ENCODE measurements at places on chromosomes 11 and 22.

DNA sequence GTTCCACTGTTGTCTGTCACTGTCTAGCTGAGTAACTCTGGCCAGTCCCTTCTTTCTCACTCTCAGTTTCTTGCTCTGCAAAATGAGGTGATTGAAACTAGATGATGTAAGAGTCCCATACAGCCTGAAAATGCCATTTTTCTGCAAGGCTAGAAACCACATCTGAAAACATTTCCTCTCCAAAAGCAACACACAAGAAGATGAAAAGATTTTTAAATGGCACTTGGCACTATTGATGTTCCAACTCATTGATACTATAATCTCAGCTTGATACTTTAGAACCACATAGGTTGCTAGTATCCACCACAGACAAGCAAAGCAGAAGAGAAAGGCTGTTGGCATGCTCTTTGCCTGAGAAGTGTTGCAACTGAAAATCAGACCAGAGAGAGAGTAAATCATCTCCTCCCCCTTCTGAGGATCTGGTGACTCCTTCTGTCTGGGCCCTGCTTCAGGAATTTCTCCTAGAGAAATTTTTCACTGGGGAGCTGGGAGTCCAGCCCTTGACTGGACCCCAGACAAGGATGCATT lies 1217.9 kb downstream of the LRRC4C start:
- DNase-seq = no peak

DNA sequence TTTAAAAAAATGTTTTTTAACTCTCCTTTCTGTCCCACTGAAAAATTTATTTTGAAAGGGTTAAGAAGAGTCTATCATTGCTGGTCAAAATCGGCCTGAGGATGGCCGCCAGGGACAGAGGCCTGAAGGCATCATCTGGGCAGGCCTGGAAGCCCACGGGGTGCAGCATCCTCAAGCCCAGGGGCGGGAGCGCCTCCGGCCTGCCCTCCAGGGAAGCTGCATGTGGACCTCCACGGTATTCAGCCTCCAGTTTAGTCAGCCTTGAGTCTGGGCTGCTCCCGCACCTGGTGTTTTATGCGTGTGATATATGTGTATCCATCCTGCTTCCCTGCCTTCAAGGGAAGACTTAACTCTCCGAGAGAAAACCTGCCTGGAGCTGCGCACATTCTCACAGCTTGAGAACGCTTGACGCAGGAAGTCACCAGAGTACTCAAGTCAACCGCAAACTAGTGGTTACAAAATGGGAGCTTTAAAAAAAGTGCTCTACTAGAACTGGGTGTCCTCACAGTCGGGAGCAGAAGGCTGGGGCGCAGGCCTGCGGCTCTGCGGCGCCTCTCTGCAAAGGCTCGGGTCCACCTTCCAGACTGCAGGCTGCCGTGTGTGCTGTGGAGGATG lies 13.6 kb upstream of the BID start:
- no peak for DNase-seq

DNA sequence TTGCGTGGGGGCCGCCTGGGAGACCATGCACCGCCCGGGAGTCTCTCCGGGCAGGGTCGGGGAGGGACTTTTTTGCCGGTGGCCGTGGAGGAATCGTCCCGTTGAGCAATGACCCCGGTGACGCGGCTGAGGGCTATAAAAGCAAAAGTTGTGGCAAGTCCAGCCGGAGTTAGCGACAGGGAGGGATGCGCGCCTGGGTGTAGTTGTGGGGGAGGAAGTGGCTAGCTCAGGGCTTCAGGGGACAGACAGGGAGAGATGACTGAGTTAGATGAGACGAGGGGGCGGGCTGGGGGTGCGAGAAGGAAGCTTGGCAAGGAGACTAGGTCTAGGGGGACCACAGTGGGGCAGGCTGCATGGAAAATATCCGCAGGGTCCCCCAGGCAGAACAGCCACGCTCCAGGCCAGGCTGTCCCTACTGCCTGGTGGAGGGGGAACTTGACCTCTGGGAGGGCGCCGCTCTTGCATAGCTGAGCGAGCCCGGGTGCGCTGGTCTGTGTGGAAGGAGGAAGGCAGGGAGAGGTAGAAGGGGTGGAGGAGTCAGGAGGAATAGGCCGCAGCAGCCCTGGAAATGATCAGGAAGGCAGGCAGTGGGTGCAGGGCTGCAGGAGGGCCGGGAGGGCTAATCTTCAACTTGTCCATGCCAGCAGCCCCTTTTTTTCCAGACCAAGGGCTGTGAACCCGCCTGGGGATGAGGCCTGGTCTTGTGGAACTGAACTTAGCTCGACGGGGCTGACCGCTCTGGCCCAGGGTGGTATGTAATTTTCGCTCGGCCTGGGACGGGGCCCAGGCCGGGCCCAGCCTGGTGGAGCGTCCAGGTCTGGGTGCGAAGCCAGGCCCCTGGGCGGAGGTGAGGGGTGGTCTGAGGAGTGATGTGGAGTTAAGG lies at the start of gene NEAT1:
Gene NEAT1, plus strand, starts transcription at position 166 of the 883 bp plus-strand sequence.
- peak; percentile 70 for DNase-seq

DNA sequence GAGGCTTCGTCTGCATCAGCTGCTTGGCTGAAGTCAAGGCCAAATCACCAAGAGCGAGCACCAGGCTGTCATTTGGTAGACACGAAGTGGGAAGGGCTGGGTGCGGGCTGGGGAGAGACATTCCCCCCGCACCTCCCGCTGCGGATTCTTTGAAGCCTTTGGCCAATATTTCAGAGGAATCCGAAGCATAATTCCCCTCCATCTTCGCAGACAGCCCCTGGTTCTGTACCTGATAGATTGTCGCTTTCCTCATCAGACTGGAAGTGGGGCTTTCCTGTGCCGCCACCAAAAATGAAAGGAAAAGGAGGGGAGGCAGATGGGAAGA lies 15.3 kb downstream of the BLID start:
- no peak for DNase-seq

DNA sequence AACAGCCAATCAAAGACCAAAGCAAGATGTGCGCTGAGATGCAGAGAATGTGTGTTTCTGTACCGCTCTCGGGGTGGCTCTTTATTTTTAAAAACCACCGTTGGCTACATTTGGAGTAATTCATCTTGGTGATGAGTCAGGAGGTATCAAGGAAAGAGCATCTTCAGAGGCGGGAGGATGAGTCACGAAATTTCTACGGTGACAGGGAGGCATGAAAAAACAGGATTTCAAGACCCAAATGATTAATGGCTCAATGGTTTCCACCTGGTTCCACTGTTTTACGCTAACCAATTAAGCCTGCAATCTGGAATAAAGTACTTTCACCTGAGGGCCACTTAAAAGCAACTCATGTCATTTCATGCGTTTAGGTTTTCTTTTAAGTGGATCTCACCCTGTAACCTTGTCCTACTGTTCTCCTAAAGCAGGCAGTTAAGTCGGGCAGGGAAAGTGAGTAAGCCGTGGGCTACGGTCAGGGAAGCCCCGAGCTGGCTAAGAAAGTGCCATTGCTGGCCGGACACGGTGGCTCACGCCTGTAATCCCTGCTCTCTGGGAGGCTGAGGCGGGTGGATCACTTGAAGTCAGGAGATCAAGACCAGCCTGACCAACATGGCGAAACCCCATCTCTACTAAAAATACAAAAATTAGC lies 74.6 kb downstream of the CELSR1 start:
- DNase-seq = no peak

DNA sequence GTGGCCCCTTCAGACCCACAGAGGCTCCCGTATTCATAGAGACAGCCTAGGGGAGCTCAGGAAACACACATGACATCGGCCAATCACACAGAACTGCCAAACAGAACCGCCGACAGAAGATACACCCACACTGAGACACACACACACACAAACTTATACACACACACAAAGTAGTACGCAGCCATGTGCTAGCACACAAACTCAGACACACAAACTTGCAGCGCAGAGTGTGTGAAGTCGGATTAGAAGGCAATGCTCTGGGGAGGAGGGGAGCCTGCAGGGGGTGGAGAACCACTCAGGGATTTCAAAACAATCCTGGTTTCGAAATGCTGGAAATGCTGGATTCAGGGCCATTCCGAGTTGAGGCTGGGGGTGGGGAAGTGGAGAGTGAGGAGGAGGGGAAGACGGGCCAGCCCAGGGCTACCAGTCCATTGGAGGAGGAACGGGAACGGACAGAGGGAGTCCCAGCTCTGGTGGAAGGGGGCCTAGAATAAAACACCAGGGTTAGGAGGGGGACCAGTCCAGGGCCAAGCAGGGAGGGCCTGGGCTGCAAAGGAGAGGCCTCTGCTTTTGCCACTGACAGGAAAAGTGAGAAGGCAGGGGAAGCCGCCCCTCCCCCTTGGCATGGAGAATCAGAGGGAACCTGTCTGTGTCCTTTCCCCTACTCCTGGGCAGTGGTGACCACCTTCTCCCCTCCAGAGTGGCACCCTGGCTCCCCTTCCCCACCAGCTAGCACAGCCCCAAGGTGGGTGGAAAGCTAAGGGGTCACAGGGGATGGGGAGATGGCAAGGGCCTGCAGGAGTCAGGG lies 4.4 kb downstream of the BCL9L start:
- no peak for DNase-seq

DNA sequence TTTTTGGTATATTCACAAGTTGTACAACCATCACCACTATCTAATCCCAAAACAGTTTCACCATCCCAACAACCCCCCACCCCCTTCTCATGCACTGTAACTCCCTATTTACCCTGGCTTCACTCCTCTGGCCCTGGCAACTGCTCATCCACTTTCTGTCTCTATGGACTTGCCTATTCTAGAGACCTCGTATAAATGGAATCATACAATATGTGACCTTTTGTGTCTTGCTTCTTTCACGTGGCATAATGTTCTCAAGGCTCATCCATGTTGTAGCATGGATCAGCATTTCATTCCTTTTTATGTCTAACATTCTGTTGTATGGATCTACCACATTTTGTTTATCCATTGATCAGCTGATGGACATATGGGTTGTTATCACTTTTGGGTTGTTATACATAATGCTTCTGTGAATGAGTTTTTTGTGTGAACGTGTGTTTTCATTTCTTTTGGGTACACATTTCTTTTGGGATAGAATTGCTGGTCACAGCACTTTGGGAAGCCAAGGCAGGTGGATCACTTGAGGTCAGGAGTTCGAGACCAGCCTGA lies 46.1 kb downstream of the GDPD5 start:
- DNase-seq = no peak

GRCh38 chr11:7689239-7689638 lies 15.9 kb upstream of the CYB5R2 start:
- DNase-seq = no peak

- peak; percentile 82 for DNase-seq
Observed at GRCh38 chr11:68271023-68271780, 571 bp downstream of the C11orf24 start.

- DNase-seq = no peak
Observed at GRCh38 chr11:70873736-70874412, 378.5 kb downstream of the SHANK2 start.

DNA sequence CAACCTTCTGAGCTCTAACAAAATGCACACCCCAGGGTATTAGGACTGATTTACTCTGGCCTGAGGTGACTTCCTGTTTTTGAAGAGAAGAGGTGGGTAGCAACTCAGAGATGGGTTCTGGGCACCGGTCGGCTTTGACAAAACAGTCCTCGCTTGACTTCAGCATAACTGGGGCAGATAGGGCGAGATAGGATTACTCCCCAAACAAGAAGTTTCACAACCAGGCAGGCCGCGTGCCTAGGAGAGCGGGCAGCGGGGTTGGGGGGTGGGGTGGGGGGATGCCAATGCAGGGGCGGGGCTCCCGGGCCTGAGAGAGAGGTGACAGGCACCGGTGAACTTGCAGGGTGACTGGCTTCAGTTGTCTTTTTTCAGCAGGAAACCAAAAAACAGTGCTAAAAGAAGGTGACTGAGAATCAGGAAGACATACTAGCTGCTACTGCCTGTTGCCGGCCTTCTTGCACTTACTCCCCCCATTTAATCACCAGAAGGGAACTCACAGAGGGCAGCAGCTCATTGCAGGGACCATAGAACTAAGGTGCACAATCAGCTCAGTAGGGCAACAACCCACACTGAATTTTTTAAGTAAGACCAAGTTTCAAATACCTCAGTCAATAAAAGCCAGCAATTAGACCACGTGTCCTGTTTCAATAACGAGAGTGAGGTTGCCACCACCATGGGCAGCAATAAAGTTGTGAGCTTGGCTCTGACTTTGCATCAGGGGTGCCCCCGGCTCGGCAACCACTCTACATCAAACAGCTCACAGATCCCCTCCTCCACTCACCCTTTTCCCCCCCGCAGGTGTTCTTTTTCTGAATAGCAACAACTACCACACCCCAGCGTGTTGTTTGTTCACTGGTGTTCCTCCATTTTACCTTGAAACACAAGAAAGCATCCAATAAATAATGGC lies 37.2 kb upstream of the ETS1 start:
- DNase-seq = no peak

DNA sequence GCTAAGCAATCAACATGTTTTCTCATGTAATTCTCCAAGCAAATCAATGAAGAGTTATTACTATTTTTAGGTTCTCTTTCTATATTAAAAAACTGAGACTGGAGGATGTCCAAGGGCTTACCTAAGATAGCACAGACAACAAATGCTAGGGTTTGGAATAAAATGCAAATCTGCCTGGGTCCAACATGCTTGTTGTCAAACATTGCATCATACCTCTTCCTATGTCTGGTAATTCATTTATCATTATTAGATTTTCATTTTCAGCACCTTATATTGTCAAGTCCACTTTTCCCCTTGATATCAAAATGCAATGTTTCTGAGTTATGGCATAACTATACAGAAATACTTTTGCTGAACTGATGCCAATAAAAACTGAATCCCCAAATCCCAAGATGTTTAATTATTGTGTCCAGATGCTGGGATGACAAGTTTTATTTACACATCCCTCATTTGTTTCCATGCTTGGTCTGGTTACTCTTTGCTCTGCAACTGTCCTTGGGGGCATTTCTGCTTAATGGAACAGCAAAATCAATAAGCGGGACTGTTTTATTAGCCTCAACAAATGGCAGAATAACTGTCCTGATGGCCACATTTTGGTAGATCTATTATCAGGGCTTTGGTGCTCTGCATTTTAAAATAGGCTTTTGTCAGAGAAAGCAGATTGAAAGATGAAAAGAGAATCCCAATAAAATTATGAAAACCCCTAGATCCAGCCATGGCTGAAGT lies 86.0 kb downstream of the C11orf87 start:
- no peak for DNase-seq

GRCh38 chr22:45667486-45667885 lies 4.1 kb upstream of the ATXN10 start:
- DNase-seq = no peak

DNA sequence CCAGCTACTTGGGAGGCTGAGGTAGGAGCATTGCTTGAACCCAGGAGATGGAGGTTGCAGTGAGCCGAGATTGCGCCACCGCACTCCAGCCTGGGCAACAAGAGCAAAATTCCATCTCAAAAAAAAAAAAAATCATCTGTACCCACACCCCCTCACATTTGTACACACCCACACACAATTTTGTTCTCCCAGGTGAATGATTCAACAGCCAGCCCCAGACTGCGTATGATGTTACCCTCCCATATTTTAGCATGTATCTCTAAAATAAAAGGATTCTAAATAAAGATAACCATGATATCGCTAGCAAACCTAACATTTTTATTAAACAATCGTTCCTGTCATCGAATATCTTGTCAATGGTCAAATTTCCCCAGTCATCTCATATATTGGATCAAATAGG lies 65.8 kb downstream of the BRD1 start:
- DNase-seq = no peak

GRCh38 chr11:89184021-89184420 lies 6.3 kb downstream of the TYR start:
- DNase-seq = no peak

All from HAP-1 (cell line).